Upper lobe of right lung (tissue), 1 donor: ENCODE measurements at places on chromosomes 2 and 18. TPM values are rescaled to one million over a fixed set of nuclear protein-coding genes. Genes with fewer than 3 reads are reported as not detected.
A peak's percentile ranks its signal among the peaks of the same experiment; 100 is the strongest.

DNA sequence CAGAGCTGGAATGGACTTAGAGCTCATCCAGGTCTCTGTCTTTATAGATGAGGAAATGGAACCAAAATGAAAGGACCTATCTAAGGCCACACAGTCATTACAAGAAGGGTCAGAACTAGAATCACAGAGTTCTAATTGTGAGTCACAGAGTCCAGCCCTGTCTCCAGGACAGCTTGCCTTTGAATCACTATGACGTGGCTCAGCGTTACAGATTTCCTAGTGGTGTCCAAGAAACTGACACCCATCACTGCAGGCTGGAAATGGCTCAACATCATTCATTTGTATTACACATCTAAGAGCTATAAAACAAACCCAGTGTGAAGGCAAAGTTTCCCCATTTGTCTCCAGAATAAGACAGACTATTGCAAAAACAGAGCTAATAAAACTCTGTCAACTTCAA is 164.3 kb upstream of the SIX2 start:
- DNase-seq, result no peak

GRCh38 chr2:62966991-62967390 is 83.6 kb upstream of the OTX1 start:
- no peak for DNase-seq

DNA sequence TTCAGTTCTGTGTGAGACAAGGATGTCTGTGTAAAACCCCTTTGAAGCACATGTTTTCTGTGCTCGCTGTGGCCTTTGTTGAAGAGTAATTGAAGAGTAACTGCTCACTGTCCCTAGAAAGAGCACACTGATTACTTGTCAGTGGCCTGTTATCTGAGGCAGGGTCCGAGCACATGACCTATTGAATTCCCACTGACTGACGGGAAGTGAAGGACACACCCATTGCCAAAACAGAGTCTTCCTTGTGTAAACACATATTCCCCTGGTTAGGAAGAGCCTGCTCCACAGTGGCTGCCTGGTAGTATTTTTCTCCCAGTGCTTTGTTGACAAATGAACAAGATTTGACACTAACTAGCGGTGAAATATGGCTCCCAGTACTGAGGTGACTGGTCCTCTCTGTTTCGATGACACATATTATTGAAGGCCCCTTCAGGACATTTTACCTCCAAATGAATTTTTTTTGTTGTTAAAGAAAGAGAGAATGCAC is 148.5 kb upstream of the GYPC start:
- DNase-seq, result no peak

DNA sequence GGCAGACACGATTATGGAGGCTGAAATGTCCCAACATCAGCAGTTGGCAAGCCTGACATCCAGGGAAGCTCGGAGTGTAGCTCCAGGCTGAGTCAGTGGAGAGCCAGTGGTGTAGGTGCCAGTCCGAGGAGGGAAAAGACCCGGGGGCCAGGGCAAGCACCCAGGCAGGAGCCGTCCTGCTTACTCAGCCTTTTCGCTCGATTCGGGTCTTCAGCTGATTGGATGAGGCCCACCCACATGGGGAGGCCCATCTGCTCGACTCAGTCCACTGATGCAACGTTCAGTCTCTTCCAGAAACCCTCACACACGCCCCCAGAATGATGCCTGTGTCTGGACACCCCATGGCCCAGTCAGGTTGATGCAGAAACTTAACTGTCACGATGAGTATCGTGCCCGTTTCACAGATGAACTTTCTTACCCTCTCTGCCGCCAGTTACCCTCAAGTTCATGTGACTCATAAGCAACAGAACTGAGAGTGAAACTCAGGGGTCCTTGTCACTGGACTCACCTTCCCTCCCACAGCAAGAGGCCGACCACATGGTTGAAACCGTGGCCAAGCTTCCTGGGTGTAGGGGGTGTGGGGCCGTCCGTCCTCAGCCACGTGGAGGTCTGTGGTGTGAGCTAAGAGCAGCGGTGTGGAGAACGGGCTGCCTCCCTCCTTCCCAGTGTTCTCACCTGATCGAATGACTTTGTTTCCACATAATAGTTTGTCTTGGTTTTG is 197.4 kb upstream of the HDAC4 start:
- DNase-seq, result peak; percentile 45

- DNase-seq, result no peak
Measured at GRCh38 chr2:96912346-96913116, 42.7 kb upstream of the SEMA4C start.

GRCh38 chr2:219001100-219001576 is 7.9 kb upstream of the CRYBA2 start:
- no peak for DNase-seq

DNA sequence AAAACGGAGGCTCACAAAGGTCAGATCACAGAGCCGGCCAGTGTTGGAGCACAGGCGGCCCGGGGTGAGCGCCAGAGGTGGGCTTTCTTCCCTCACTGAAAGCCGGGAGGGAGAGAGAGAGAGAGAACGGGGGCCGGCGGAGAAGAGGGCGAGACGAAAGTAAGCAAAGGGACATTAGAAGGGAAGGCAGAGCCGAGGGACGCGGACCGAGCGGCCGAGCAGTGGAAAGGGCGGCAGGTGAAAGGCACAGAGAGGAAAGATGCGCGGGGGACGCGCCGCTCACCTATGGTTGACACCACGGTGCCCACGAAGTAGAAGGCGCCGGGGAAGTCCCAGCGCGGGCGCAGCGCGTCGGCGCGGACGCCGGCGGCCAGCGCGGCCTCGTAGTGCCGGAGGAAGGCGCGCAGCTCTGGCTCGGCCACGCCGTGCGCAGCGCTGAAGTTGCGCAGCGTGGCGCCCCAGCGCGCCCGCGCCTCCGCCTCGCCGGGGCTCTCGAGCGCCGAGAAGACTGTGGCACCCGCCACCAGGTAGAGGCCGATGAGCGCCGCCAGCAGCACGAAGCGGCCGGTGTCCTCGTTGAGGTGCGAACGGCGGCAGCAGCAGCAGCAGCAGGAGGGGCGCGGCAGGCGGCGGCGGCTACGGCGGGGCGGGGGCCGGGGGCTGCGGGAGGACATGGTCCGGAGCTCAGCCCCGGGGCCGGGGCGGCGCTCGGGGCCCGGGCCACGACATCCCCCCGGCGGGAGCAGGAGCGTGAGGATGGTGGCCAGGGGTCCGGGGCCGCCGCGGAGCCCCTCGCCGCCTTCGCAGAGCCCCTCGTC is 166.9 kb downstream of the MSH2 start:
- no peak for DNase-seq

Gene REG3G
- total RNA-seq, result not detected

GRCh38 chr18:43620936-43621335 is 343.6 kb upstream of the SYT4 start:
- no peak for DNase-seq

GRCh38 chr18:23761941-23762340 is 72.7 kb downstream of the LAMA3 start:
- no peak for DNase-seq

- DNase-seq, result no peak
Measured at GRCh38 chr2:178844269-178844668, 37.0 kb upstream of the TTN start.

DNA sequence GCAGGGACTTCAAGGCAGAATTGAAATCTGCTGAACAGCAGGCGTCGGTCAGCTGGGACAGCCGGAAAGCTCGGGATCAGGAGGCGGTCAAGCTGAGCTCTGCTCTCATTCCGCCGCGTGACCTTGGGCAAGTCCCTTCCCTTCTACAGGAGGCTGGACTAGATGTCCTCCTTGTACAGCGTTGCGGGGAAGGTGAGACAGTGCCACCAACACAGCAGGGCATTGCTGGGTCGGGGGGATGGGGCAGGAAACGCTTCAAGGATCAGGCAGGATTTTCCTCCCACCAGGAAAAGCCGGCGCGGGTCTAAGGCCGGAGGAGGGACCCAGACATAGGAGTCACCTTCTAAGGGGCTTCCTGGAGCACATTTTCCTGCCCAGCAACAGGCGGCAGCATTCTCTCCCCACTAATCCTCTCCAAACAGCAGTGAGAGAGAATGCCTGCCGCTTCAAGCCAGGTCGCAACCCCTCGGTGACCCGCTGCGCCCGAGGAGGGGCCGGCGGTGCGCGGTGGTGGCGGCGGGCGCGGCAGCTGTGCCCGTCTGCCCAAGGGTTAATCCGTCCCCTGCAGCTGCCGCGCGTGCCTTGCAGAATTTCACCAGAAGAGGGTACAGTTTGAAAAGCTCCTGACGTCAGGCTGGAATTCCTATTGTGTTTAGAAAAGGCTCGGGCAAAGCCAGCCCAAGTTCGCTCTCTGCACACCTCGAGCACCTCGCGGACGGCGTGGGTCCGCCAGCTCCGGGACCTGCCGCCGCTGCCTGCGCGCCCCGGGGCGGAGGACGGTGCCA is at the start of gene KCNF1:
Gene KCNF1, plus strand, starts transcription at position 644 of the 785 bp plus-strand sequence. CDS start 493 bp downstream, outside the sequence.
- peak; percentile 62 for DNase-seq
